ENCODE measurements at places on chromosomes 12 and 14.

DNA sequence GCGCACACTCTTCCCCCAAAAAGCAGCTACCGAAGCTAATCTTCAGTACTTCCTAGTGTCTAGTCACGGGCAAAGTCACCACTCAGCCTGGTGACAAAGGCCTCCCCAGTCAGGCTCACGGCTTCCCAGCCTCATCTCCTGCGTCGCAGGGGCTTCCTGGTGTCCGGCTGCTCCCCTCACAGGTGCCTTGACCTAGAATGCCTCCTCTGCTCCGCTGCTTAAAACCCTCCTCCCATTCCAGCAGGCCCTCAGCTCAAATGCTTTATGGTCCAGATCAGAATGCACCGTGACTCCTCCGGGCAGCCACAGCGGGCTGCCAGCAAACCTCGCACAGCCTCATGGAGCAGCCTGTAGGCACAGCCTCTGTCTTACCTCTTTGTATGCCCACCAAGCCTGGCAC lies 53.1 kb downstream of the PRIMA1 start:
- DNase-seq, result no peak

GRCh38 chr14:80202888-80203562 lies 8.3 kb downstream of the DIO2 start:
- no peak for DNase-seq

GRCh38 chr12:108116699-108117098 lies 12.4 kb upstream of the WSCD2 start:
- no peak for DNase-seq

DNA sequence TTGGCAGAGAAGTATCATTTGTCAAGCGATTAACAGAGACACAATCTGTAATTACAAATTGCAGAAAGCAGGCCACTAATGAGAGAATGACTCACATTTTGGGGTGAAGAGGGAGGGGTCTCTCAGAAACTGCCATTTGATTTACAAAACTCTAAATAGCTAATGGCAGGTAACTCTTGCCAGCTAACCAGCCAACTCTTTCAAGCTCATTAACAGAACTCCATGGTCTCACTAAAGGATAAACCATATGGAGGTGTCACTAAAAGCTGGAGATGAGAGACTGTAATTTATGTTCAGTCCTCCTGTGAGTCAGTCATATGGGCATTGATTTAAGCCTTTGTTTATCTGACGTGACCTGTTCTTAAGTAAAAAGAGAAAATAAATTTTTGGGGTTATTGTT lies 336.4 kb downstream of the FOXG1 start:
- DNase-seq, result no peak

- no peak for DNase-seq
These were observed 5.7 kb downstream of the TMEM19 start for GRCh38 chr12:71691504-71692129.

GRCh38 chr12:68281322-68282077 lies 28.1 kb upstream of the IL22 start:
- DNase-seq, result no peak

GRCh38 chr14:102557434-102558226 lies 34.8 kb upstream of the RCOR1 start:
- DNase-seq, result no peak

DNA sequence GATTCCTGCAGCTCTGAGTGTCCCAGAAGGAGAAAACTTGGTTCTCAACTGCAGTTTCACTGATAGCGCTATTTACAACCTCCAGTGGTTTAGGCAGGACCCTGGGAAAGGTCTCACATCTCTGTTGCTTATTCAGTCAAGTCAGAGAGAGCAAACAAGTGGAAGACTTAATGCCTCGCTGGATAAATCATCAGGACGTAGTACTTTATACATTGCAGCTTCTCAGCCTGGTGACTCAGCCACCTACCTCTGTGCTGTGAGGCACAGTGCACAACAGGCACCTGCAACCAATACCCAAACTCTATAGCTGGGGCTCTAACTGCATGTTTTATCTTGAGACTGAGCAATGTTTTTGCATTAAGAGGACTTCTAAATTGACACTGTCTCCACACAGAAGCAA lies 379.2 kb upstream of the OR4E1 start:
- DNase-seq, result no peak

- DNase-seq, result no peak
These were observed 9.6 kb downstream of the RIOX1 start for GRCh38 chr14:73500360-73500759.

DNA sequence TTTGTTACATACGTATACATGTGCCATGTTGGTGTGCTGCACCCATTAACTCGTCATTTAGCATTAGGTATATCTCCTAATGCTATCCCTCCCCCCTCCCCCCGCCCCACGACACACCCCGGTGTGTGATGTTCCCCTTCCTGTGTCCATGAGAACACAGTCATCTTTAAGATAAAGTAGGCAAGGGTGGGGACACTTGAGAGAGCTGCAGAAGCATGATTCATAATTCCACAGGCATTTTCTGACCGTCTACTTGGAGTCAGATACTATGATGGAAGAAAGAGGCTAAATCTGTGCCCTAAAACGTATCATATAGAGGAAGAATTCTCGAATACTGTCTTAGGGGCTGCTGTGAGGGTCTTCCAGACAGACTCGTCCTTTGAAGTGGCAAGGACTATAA lies 145.9 kb upstream of the VASH1 start:
- no peak for DNase-seq

DNA sequence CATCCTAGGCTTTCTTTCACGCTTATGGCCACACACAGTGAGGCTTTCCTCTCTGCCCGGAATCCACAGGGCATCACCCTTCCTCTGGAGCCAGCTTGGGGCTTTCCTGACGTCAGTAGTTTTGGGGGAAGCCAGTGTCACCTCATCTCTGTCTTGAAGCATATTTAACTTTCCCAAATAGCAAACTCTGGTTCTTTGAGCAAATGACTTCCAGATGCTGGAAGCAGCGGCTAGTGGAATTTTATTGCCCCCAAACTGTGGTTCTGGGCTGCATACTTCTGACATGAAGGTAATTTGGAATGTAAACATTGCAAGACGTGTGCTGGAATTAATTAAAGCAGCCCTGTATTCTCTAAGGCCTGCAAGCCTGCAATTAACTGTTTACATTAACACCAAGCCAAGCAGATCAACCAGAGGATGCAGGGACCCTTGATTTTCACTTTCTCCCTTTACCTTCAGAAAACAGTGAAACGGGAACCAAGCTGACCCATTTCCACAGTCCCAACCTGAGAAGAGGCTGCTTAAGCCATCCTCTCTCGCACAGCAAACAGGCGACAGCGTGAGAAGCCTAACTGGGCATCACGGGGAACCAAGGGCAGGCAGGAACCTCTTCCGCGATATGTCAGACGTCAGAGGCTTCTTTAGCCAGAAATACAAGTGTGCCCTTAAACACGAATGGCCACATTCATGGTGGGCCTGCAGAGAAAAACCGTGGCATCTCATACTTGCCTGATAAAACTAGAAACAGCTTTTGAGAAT lies 258.4 kb downstream of the CACNA1C start:
- DNase-seq, result no peak

DNA sequence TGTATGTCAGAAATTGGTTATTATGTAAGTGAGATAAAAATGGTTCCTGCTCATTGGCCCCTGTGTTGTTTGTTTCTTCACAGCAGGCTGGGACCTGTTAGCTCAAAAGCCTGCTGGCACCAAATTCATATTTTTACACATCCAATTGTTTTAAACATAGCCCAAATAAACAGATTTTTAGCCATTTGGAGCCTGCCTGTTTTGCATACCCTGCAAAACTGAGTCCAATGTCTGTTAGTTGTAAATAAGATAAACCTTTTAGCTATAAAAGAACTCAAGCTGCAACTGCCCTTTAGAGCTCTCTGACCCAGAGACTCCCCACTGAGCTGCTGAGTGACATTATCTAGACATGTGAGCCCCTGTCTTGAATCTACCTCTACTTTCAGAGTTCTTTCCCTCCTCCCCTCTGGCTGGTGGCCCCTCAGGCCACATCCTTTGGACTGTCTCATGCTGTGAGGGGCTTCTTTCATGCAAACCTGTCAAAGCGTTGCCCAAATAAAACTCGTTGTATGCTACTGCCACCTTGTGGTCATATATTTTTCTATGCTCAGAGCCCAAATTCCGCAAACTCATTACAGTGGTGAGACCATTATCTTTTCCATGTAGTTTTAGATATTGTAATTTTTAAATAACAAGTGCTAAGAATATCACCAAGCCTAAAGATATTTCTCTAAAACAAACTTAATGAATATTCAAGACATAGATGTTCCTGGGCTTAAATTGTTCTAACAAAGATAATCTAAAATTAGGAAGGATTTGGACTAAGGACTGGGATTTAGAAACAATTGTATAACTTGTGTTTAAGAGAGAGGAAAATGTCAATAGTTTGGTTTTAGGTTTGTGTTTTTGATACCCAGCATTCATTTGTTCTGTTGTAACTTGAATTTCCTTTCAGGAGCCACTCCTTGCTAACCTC lies 337.9 kb downstream of the AACS start:
- peak; percentile 5 for DNase-seq

- DNase-seq, result no peak
These were observed 19.0 kb downstream of the RIN3 start for GRCh38 chr14:92532490-92533163.

- no peak for DNase-seq
These were observed 18.4 kb downstream of the SPIC start for GRCh38 chr12:101493556-101493955.

- no peak for DNase-seq
These were observed 9.0 kb downstream of the PRPF40B start for GRCh38 chr12:49632401-49632800.

DNA sequence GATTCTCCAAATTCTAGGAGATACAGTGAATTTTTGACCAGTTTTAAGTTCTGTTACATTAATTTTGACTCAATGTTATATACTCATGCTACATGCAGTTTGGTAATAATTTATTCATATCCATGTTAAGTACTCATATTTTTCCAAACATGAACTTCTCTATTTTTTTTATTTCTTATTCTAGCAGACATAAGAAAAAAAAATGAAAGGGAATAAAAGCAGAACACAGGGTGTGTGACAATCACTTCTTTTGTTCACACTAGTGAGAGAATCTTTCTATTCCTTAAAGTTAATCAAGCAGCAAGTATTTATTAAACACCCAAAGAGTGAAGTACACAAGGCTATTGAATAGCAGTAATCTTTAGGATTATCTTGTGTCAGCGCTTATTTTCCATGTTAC lies 171.1 kb upstream of the ATP2B1 start:
- no peak for DNase-seq

DNA sequence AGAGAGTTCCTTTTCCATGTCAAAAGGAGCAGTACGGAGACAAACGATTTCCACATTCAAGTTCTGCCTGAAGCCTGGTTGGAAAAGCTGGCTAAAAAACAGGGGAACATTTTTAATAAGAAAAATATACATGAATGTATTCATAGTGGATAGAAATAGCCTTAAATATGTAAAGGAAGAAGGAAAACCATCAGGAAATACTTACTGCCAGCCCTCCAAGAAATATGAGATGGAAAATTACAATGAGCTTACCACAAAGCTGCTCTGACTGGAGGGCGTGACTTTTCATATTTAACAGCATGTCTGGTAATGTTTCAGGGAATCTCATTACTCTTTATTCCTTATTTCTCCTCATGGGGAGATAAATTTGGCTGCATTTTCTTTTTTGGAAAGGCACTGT lies 75.9 kb upstream of the ZDHHC17 start:
- no peak for DNase-seq

DNA sequence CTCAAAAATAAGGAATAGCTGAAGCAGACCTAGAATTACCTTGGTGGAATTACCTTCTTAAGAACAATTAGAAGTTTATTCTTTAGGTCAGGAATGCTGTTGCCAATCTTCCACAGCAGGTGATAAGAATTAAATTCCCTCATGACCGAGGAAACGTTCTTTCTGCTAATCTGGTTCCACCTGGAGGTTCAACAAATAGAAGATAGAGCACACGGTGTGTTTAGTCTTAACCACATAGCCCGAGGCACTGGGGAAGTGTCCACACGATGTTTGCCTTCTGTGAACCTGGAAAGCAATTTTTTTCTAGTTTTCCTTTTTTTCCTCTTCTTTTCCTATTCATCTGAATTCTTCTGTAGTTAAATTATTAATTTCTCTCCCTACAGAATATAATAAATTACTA lies 906.9 kb downstream of the NRXN3 start:
- DNase-seq, result no peak

GRCh38 chr12:91349476-91349875 lies 166.9 kb upstream of the DCN start:
- no peak for DNase-seq

DNA sequence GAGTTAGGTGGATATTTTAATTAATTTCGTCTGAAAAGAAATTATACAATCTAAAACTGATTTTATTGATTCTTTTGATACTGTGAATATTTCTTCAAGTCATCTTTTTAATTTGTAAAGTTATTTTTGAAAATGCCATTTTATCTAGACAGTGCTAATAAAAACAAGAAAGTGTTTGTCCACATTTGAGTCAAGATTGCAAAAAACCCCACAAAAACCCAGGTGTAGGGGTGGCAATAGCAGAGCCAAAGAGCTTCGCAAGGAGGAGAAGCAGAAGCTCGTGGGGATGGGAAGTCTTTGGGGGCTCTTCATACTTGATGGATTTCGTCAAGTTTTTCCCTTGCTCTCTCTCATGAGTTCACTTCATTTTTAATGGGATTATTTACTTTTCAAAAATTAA lies 6.0 kb downstream of the RNASE6 start:
- DNase-seq, result no peak

DNA sequence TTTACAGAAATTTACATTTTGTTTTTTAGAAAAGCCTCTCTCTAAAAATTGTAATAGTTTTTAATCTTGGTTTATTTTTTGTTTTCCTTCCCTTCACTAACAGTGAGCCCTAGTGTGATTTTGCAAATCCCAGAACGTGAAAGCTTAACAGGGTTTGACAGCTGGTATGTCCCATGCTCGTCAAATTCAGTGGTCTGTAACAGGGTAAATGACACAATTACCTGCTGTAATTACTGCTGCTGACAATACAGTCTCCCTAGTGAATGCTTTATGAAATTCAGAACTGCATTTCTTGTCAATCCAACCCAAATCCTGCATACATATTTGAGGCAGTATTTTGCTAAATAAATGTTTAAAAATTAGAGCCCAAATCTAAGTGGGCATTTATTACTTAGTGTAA lies 249.2 kb downstream of the NELL2 start:
- DNase-seq, result no peak

DNA sequence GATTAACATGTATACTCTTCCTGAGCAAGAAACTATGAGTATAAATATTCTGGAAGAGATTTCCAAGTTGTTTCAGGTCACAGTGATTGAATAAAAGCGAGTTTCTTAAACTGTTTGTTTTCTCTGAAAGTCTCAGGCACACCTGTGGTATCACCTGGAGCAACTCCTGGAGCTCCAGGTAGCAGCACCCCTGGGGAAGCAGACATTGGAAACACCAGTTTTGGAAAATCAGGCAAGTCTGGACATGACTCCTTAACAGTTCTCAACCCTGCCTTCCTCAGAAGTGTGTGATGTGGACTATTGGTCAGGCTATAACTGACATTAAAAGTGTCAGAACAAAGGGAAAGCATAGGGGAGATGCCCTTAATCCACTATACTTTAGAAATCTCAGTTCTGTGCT lies 217.6 kb upstream of the CNTN1 start:
- DNase-seq, result no peak

GRCh38 chr12:115336506-115336905 lies 652.5 kb upstream of the TBX3 start:
- no peak for DNase-seq

All from right renal cortex interstitium (tissue), 3 donors.